Transverse colon (tissue), 4 donors: ENCODE measurements at places on chromosomes 6 and 20. TPM values are rescaled to one million over a fixed set of nuclear protein-coding genes. Genes with fewer than 3 reads are reported as not detected.

AVP gene
- not detected for total RNA-seq

DNA sequence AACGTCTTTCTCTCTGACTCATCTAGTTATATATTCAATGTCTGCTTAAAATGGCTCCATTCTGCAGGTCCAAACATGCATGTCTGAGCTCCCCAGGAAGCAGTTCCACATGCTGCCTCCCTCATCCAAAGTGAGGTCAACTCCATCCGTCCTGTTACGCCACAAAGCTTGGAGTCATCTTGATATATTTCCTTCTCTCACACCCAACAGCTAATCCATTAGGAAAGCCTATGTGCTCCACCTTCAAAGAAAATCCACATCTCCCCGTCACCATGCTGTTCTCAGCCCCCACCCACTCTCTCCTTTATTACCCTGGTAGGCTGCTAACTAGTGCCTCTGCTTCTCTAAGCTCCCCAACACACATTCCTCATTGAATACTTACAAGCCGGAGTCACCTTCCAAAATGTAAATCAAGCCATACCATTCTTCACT is 130.2 kb upstream of the SYNDIG1 start:
- DNase-seq: no peak

GRCh38 chr6:30206152-30206551 is 7.1 kb downstream of the TRIM26 start:
- DNase-seq: no peak

- no peak for DNase-seq
Observed at GRCh38 chr6:20892365-20892764, 358.1 kb downstream of the CDKAL1 start.

GRCh38 chr6:355373-356208 is 36.0 kb upstream of the IRF4 start:
- no peak for DNase-seq
